ENCODE measurements at places on chromosomes 2 and 18.

DNA sequence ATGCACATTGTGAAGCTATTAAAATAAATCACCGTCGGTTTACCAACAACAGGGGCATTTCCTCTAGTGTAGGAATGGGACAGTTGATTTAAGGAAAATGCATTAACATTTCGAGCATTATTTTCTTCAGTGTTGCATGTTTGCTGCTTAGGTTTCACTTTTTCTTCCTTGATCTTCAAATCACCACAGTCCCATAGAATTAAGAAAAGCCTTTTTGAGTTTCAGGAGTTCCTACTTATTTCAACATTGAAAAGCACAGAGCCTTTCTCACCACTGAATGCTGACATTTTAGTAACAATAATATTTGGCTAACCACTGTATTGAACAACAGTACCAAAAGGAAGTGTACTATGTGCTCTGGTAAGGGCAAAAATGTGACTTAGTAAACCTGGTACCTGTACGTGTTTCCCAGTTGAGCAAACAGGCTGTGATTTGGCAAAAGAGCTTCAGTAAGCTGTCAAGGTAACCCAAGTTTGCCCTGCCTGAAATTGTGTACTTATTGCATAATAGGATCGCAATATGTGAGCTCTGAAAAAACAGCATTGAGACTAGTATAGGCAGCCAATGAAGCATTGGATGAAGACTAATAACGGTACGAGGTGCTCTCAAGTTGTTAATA is 2.2 kb downstream of the LRRTM4 start:
- no peak for DNase-seq

GRCh38 chr2:220078439-220078838 is 451.0 kb downstream of the SLC4A3 start:
- no peak for DNase-seq

- DNase-seq, result peak; percentile 36
Observed at GRCh38 chr2:31523871-31524492, 56.8 kb downstream of the SRD5A2 start.

DNA sequence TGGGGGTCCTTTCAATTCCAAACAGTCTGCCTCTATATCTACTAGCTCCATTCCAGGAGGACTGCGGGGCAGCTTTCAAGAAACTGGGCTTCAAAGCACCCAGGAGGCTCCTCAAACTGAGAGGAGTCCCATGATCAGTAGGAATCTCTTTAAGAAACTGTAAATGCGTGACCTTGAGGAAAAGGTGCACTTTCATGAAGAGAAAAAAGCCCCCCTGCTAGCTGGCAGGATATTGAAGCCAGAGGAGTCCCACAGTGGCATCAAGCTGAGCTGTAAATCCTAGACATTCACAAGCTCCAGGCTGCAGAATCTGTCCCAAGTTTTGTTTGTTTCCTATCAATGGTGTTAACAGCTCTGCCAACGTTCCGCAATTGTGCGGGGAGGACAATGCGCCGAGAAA is 790.1 kb downstream of the SLC4A3 start:
- no peak for DNase-seq

DNA sequence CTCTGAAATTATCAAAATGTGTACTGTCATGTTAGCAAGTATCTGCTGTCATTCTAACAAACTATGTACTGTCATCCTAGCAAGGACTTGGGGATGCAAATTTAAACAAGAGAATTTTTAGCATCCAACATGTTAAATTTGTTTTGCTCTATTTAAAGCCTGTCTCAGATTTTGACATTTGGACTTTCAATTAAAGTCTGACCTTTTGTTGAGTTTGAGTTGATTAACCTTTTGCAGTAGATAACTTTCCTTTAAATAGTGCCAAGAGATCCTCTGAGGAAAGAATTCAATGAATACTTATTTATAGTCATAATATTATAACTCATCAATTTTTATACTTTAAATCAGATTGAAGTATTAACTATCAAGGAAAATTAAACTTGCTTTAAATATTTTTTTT is 80.2 kb downstream of the TDRD15 start:
- no peak for DNase-seq

DNA sequence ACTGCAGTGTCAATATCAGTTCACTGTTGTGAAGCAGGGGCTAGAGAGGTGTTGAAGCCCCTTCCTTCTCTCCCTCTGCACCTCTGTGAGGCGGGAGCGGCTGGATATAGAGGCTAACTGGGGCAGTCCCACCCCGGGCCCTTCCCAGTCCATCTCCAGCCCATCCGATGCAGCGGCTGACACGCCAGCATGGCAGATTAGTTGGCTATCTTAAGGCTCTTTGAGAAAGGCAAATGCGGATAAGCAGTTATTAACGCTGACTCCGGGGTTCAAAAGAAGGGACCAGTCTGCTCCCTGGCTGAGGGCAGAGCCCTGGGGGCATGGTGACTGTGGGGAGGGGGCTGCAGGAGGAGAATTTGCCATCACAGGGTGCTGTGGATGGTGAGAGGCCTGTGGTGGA is 76.6 kb downstream of the CELF4 start:
- DNase-seq, result no peak

DNA sequence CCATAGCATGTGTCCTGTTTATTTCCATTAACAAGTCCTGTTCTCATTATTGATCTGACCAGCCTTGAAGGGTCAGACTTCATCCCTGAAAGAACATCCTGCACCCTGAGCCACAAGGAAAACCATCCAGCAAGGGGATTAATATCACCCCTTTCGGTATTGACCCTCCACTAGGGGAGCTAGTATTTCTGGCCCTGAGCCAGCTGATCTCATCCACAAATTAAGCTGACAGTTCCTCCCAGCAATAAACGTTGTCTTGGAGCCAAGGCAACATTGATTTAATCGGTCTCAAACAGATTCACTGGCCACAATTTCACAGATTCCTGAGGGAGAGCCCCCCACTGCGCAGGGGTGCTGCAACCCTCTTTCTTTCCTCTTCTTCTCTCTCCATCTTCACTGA is 353.1 kb upstream of the FANCL start:
- DNase-seq, result no peak

- no peak for DNase-seq
Observed at GRCh38 chr18:59814891-59815290, 84.9 kb upstream of the PMAIP1 start.

GRCh38 chr18:21123290-21123926 is 11.8 kb upstream of the ROCK1 start:
- no peak for DNase-seq

DNA sequence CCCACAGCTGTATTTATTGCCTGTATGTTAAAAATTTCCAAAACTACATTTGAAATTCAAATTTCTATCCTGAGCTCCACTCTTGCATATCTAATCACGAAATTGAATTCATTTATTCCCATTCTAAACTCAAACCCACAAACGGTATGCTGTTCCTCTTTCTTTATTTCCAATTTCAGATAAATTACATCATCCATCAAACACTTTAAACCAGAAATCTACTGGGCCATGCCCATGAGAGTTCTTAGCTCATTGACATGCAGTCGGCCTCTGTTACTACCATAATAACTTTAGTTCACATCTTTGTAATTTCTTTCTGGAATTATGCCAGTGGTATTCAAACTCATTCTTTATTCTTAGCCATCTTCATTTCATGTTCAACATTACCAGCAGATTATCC is 100.3 kb downstream of the COL3A1 start:
- no peak for DNase-seq

- no peak for DNase-seq
Observed at GRCh38 chr2:69335311-69335710, 51.7 kb downstream of the GFPT1 start.

DNA sequence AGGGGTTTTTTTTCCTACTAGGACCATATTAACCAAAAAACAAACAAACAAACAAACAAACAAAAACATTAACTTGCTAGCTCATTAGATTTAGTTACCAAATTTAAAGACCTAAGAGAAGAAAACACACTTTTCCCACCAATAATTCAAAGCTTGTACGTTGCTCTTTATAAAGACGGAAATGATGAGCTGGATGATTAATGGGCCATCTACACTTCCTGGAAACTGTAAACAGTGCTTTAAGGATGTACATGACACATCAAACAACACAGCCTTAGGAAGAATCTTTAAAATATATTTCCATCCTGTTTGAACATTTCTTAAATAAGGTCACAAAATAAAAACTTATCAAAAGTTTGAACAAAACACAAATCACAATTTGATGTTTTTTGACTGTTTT is 982 bp downstream of the BMP10 start:
- DNase-seq, result no peak

DNA sequence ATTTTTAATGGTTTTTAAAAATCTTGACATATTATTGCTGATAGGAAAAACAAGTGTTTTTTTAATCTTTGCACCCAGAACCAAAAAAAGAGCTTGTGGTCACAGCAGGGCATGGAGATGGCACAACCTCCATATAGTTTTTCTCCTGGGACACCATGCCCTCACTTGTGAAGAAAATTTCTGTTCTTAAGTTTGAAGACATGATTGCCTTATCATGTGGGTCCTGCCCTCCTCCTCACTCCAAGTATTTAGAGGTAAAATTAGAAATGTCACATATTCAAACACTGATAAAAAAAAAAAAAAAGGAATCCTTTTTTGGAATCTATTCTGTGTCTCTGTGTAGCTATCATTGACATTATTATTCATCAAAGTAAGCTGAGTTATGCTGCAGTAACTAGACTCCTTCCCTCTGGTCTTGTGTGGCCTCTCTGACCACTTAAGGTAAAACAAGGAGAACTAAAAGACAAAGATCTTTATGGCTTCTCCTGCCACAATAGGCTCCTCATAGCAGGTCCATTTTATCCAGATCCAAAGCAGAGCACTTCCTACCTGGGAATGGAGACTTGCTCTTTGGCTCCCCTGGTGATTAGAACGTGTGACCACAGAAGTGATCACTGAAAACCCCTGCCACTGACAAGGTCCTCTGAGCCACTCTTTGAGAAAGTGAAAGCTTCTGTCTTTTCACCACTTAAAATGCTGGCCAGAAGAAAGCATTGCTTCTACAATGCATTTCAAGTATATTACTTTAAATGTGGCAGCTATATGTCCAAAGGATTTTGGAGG is 19.8 kb downstream of the ADD2 start:
- DNase-seq, result no peak

DNA sequence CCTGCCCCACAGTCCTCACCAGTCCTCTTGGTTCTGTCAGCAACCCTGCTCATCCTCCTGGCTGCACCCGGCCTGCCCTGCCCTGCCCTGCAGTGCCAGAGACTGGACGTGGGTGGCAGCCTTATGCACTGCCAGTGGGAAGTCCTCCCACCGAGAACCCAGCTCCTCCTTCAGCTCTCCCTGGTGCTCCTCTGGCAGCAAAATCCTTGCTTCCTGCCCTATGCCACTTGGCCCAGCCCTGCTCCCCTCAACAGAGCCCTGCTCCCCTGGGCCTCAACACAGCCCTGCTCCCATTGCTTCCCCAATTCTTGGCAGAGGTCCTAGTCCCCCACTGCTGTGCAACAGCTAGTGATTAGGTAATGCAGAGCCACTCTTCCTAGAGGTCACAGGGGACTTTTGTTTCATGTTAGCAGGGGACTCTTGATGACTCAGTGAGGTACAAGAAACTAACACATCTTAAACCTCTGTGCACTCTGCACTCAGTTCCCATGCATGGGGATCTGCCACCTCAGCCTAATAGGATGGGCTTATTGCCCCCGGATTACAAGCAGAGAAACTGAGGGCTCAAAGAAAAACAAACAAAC is 58.0 kb upstream of the EDAR start:
- DNase-seq, result no peak

DNA sequence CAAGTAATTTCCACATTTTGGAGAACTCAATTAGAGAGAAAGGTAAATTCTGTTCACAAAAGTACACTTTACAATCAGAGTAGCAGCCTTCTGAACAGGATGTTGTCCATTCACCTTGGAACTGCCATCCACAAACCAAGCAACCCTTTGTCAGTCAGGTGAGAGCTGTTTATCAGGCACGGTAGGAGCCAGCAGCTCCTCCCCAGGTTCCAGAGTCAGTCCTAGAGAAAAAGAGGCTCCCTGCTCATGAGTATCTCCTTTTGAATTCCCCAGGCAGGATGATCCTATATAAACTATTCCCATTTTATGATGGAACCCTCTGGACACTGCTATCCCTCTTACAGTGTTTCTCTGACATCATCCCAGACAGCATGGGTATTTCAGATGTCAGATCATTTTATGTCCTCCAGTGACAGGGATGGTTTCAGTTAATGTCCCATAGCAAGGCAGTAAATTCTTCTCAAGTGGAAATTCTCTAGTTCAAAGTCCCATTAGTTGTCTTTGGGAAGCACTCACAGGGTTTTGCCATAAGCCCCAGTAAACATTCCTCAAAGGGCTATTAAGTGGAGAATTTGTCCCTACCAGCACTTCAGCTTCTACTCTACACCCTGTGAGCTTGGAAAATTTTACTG is 34.5 kb upstream of the CSRNP3 start:
- no peak for DNase-seq

DNA sequence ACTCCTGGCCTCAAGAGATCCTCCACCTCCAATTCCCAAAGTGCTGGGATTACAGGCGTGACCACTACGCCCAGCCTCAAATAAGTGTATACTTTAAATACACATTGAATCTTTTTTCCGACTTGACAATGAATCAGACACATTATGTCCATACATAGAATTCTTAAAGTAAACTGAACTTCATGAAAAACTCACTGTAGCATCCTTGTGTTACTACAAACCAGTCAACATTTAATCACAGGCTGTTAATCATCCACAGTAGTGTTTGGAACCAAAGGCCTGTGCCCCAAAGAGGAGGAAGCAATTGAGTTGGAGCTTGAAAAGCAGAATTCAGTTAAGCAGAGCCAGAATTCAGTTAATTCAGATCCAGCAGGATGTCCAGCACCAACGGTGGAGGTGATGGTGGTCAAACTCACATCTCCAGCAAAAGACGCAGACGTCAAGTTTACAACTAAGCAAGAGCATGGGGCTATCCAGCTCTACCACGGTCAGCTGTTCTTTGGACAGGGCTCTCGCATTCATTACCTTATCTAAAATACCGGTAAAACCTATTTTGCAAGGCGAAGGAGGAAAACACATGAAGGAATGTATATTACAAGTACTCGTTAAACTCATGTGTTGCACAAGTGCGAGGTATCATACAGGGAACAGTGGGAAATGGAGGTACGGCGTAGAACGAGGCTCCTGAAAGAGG is 1.2 kb downstream of the SLC39A6 start:
- no peak for DNase-seq

DNA sequence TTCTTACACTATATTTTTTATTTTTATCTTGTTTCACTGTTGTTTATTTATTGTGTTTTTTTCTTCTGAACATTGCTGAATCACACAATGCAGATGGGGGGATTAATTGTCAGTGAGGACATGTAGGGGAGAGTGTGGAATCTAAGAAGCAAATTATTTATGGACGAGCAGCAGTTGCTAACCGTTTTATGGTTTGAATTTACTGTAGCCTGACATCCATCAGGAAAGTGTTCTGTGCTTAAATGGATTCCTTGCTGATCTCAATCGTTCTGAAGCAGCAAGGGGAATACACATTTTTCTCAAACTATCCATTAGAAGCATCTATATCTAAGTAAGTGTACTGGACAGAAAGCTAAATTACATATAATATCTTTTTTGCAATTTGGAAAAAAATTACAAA is 119.5 kb downstream of the CD8B2 start:
- DNase-seq, result no peak

DNA sequence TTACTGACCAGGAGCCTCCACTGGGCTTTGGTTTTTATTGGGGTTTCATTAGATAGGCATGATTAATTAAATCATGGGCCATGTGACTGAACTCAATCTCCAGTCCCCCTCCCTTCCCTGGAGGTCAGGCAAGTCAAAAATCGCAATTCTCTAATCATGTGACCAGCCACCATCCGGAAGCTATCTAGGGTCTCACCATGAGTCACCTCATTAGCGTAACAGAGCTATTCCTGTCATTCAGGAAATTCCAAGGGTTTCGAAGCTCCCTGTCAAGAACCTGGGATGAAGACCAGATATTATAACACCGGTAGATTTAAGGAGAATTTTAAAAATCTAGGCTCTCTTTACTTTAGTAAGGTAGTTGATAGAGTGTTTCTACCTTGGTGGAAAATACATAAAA is 180.3 kb upstream of the TCF4 start:
- no peak for DNase-seq

Measured in mucosa of gallbladder (tissue), 1 donor.